ENCODE measurements at places on chromosomes 11 and 22.

DNA sequence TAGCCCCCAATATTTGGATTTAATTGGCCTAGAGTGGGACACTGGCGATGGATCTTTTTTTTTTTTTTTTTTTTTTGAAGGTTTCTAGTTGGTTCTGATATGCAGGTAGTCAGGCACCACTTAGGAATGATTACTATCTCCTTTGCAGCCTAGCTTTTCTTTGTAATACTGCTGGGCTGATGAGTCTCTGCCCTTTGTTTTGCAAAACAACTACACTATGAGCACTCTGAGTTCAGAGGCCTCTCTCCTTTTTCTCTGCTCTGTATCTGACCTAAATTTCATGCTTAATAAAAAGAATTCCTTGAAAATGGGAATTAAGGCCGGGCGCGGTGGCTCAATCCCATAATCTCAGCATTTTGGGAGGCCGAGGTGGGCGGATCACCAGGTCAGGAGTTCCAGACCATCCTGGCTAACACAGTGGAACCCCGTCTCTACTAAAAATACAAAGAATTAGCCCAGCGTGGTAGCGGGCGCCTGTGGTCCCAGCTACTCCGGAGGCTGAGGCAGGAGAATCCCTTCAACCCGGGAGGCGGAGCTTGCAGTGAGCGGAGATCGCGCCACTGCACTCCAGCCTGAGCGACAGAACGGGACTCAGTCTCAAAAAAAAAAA, 1312.3 kb downstream of the FAM181B start:
- DNase-seq: no peak

DNA sequence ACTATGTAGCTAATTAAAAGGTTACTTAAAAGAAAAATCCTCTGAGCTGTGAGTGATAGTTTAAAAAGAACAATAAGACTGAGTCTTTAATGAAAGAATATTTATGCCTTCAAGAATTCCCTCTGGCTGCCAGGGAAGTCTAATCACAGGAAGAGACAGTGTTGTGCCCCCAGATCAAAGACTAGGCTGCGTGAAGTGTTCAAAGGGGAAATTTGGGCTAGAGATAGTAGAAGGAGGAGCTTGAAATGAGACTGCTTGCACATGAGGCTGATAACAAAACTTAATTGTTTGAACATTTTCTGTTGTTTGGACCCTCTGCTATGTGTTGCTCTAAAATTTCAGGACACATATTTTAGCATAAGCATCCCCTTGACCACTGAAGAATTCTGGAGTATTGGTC, 99.7 kb upstream of the MTNR1B start:
- DNase-seq: no peak

DNA sequence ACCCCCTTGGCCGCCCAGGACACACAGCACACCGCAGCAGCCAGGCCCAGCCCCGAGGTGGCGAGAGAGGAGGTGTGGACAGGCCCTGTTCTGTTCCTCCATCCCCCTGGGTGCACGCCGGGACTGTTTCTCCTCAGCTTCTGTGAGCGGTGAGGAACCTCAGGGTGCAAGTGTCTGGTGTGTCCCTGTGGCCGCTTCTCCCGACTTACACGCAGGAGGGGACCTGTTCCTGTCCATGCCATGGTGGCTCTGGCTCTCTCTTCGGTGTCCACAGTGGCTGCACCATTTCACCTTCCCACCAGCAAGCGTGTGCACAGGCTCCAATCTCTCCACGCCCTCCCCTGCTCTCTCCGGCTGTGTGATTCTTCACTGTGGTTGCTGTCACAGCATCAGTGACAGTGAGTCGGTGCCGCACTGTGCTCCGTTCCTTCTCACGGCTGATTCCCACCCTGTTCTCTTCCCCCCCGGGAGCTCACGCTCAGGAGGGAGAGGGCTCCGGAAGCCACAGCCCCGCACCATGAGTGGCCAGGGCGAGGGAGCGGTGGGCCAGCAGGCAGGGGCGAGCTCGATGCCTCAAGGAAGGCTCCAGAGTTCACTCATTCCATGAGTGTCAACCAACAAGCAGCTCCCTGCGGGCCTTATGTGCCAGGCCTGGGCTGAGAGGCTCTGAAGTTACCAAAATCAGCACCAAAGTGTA, 18.6 kb upstream of the WNT7B start:
- no peak for DNase-seq

GRCh38 chr22:44354288-44354687, 41.5 kb upstream of the SHISAL1 start:
- no peak for DNase-seq

DNA sequence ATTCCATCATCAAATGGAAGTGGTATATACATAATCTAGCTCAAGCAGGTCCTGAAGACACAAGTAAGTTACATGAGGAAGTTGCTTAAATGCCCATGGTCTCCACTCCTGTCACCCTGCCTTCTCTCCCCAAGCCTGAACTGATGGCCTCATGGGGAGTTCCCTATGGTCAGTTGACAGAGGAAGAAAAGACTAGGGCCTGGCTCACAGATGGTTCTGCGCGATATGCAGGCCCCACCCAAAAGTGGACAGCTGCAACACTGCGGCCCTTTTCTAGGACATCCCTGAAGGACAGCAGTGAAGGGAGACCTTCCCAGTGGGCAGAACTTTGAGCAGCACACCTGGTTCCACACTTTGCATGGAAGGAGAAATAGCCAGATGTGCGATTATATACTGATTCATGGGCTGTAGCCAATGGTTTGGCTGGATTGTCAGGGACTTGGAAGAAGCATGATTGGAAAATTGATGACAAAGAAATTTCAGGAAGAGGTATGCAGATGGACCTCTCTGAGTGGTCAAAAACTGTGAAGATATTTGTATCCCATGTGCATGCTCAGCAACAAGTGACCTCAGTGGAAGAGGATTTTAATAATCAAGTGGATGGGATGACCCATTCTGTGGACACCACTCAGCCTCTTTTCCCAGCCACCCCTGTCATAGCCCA, 17.3 kb upstream of the CD82 start:
- no peak for DNase-seq

All from thoracic aorta (tissue), 2 donors.